Memory B cell (primary cell): ENCODE measurements at places on chromosomes 3 and 15.

- DNase-seq: no peak
Measured at GRCh38 chr3:57637391-57637790, 40.2 kb upstream of the ARF4 start.

GRCh38 chr3:72346526-72346926 lies 501.7 kb downstream of the SHQ1 start:
- DNase-seq: no peak

DNA sequence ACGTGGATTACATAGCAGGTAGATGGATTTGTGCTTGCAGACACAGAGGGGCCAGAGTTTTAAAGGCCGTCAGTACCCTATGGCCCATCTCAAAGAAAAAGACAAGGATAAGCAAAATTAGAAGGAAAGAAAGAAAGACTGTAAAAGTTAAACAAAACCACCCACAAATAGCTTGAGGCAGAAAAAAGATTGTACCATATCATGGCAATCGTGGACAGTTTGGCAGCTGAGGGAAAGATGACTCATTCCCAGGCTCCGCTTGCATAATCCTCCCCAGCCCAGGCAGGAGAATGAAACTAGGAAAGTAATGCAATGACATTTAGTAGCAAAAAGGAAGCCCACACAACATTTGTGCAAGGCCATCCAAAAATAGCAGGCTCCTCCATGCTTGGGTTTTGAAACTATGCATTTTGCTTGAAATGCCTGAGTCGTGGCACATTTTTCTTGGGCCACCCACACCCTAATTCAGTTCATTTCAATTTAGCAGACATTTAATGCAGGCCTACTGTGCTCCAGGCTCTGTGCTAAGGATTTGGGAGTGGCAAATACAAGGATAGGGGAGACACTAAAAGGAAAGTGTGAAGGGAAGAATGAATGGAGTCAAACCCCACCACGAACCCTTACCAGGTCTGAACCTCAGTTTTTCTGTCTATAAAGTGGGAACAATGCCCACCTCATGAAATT lies 40.9 kb upstream of the SMAD3 start:
- no peak for DNase-seq

DNA sequence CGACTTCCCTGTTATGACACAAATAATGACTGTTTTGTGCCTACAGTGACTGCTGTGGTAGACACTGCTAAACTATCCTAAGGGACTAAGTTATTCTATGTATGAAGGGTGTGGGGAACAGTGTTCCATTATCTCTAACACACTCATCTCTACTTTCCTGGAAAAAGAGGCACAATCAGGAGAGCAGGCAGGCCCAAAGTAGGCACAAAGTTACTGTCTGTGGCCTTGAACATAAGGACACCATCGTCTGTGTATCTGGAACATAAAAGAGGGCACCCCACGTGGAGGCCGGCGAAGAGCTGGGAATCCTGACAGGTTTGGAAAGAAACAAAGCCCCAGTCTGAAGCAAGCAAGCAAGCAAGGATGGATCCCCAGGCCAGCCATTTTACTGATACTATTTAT lies 1.5 kb downstream of the ABCC5 start:
- no peak for DNase-seq

DNA sequence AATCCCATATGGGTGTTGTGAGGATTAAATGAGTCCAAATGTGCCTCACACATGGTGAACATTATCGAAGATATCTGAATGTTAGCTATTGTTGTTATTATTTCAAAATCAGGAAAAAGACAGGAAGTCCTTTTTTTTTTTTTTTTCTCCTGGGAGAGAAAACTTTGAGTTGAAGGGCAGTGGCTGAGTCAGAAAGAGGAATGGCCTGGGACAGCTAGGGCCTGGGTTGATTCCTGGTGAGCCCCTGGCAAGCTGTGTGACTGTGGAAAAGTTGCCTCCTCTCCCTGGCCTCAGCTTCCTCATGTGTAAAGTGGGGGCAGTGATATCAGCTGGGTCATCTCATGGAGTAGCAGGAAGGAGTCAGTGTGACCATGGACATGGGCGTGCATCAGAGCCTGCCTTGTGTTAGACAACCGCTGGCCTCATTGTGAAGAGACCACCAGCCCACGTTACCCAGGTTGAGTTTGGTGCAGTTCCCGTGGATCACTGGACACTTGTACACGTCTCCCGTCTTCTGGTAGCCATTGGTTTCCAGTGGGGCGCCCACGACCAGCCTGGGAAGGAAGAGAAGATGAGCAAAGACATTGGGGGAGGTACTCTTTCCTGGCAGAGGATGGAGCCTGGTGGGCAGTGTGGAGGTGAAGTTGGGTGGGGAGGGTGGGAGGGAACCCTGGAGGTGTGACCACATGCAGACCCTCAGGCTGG lies 63.1 kb downstream of the ITGA11 start:
- no peak for DNase-seq

- peak; percentile 51 for DNase-seq
Measured at GRCh38 chr3:12135029-12135657, 23.6 kb downstream of the TIMP4 start.

GRCh38 chr3:29899021-29899420 lies 618.1 kb downstream of the RBMS3 start:
- DNase-seq: no peak

- DNase-seq: no peak
Measured at GRCh38 chr3:59234884-59235633, 185.2 kb upstream of the CFAP20DC start.

GRCh38 chr15:59540654-59541053 lies 70.9 kb upstream of the GCNT3 start:
- no peak for DNase-seq

DNA sequence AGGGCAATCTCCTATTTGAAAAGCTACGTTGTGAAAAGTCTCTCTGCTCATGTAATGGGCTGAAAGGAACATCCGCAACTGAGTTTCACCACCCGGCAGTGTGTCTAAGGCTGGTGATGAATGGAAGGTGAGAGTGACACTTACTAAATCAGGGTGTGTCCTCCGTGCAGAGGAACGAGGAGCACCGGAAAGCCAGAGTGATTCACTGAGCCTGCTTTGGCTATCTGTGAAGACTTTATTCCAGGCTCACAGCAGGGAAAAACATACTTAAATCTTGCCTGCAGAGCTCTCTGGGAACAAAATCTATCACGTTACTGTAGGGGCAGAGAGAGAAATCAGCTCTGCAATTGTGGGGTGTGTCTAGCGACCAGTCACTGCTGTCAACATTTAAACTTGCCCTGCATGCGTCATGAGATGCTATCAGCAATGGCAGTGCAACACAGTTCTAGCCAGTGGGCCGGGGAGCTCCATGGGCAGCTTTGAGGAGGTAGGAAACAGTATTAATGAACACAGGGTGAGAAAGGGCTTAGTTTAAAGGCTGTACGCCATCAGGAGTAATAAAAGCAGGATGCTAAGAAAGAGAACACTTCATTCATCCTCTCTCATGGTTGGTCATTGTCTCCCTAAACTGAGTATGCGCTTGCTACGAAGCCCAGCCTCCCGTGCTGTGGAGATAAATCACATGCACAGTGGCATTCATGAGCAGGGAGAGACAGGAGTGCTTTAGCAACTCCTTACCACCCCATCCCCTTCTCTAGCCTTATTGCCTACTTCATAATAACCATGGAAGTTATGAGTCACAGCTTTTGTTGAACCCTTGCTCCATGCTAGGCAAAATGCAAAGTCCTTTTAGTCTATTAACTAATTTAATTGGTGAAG lies 542.7 kb upstream of the ADAMTS9 start:
- no peak for DNase-seq
